ENCODE measurements at places on chromosomes 3 and 15.

DNA sequence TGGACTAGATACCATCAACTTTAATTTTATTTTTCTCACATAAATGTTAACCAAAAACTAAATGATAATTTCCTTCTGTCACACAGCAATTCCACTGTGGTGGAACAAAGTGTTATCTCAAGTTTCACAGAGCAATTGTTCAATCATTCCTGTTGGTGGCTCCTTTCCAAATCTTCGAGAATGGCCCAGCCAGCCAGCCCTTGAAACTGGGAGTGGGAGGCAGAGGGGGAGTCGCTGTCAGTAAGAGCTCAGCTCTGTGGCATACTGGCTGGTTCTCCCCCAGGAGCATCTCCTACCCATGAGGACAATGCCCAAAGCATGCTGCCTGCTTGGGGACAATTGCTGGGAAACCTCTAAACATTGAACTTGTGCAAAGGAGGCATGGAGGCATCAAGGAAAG, 47.7 kb downstream of the MECOM start:
- no peak for DNase-seq

DNA sequence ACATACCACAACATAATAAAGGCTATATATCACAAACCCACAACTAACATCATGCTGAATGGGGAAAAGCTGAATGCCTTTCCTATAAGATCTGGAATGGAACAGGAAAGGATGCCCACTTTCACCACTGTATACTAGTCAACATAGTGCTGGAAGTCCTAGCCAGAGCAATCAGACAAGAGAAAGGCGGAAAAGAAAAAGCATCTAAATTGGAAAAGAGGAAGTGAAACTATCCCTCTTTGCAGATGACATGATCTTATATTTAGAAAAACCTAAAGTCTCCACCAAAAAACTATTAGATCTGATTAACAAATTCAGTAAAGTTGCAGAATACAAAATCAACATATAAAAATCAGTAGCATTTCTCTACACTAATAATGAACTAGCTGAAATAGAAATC, 14.6 kb upstream of the PIK3CA start:
- no peak for DNase-seq

GRCh38 chr3:184126006-184126405, 9.2 kb upstream of the EIF2B5 start:
- DNase-seq = no peak

- DNase-seq = no peak
Observed at GRCh38 chr15:93072011-93072410, 17.0 kb downstream of the RGMA start.

DNA sequence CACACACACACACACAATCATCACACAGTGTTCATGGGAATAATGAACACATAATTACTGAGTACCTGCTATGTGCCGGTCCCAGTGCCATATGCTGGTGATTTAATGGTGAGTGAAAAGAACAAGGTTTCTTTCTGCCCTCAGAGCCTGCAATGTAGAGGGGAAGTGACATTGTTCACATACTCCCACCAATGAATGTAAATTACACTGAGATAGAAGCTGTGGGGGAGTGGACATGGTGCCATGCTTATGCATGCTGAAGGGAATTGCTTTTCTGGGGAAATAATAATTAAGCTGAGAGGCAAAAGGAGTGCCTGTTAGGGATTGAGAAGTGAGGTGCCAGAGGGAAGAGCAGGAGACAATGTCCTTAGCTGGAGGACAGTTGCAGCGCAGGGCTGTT, 175.1 kb downstream of the MFSD1 start:
- DNase-seq = no peak

DNA sequence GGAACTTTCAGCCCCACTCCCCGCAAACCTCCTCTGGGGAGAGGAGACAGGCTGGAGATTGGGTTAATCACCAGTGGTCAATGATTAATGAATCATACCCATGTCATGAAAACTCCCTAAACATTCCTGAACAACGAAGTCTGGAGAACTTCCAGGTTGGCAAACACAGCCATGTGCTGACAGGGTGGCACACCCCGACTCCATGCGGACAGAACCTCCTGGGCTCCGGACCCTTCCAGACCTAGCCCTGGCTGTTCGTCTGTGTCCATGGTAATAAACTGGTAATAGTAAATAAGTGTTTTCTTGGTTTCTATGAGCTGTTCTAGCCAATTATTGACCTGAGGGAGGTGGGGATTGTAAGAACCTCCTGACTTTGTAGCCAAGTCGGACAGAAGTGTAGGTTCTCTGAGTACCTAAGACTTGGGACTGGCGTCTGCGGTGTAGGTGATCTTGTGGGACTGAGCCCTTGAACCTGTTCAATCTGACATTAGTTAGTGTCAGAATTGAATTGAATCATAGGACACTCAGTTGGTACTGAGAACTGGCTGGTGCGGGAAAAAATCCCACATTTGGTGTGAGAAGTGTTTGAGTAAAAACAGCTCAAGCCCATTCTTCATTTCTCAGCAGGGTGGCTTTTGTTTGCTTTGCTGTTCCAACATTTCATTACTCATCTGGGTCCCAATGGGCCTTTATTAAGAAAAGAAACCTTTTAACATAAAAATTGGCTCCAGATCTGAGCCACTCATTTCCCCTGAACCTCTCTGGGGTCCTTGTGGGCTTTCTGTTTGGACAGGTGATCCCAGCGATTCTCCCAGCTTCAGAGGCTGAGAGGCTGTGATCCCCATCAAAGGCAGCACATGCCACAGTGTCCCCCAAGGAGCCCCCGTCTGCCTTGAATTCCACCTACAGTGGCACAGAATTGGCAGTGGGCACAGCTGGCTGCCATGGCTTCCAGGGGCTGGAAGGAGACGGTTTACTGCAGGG, 151.0 kb downstream of the TJP1 start:
- DNase-seq = no peak

DNA sequence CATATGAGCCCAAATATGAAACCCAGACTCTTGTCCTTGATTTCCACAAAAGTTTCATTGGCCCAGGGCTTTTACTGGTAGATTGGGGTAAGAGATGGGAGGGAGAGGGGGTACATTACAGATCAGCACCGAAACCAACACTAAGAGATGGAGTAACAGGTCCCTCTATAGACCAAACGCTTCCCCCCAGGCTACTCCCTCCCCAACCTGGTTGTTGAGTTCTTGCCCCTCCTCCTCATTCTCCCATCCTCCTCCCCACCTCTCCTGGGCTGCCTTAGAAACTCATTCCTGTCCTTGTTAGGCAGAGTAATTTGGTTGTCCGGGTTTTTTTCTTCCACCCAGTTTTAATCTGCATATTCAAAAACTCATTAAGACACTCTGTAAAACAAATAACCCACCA, 74.1 kb downstream of the MESD start:
- no peak for DNase-seq

- no peak for DNase-seq
Observed at GRCh38 chr3:138381413-138381901, 33.1 kb downstream of the MRAS start.

- no peak for DNase-seq
Observed at GRCh38 chr3:157219215-157219614, 59.3 kb upstream of the CCNL1 start.

DNA sequence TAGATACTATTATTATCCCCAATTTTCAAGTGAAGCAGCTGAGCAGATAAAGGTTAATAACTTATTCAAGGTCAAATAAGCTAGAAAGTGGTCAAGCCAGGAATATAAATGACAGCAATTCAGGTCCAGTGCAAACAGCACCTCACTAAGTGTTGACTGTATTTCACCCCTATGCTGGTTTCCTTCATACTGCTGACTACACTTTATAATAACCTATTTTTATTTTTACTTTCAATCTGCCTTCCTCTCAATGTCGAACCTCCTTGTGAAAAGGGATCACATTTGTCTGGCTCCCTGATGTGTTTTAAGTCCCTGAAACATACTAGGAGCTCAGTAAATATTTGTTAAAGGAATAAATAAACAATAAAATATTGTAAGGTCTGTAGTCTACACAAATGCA, 146.1 kb downstream of the NAALADL2 start:
- DNase-seq = no peak

GRCh38 chr15:60656041-60656440, 177.1 kb upstream of the ICE2 start:
- DNase-seq = no peak

DNA sequence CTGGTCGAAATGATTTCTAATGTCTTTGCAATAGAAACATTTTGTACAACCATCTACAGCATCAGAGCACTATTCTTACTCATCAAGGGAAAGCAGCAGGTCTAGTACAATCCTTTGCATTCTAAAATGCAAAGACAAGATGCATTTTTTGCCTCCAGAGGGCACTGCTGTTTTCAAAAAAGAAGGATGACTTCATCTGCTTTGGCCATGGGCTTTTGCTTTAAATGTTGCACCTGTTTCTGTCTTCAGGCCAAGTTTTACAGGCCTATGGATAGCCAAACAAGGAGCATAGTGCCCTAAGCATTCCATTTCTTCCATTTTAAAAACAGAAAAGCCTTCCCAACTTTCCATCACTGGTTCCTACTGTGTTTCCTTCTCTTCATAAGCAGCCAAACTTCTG, 3.4 kb downstream of the PARP9 start:
- peak; percentile 72 for DNase-seq

DNA sequence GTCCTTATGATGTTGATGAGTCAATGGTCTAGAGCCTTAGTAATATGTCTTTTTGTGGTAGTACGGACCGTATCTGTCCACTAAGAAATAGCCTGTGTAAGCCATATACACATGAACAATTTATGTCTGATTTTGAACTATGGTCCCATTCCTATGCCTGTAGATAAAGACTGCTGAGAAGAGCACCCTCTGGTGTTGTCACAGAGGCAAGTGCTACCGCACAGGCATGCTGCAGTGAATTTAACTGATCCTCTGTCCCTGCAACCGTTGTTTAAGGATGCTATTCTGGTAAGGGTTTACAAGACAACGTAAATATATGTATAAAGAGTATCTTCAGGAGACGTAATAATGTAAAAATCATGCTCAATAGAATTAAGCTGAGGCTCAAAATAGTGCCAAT, 170.7 kb downstream of the UBE3A start:
- no peak for DNase-seq

GRCh38 chr3:100457811-100458210, 34.6 kb upstream of the TMEM45A start:
- no peak for DNase-seq

DNA sequence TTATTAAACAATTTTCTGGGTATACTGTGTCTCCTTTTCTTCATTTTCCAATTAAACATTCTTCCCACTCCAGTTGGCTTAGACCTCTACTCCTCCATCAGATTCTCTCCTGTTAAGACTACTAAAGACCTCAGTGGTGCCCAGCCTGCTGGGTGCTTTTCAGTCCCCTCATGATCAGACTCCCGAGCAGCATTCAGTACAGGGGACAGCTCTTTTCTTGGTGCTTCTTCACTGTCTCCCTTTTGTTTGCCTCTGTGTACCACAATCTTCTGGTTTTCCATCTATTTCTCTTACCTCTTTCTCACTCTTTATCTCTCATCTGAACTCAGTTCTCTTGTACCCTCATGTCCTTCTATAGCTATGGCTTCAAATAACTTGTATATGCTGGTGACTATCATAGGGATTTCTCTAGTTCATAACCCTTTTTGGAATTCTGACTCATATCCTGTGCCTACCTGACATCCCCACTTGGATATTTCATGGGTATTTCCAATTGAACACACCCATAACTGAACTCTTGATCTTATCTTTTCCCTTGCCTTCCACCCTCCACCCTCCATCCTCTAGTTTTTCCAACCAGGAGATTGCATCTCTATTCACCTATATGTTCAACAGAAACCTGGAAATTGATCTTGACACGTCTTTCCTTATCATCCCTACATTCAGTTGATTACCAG, 55.6 kb upstream of the ABHD10 start:
- DNase-seq = no peak

DNA sequence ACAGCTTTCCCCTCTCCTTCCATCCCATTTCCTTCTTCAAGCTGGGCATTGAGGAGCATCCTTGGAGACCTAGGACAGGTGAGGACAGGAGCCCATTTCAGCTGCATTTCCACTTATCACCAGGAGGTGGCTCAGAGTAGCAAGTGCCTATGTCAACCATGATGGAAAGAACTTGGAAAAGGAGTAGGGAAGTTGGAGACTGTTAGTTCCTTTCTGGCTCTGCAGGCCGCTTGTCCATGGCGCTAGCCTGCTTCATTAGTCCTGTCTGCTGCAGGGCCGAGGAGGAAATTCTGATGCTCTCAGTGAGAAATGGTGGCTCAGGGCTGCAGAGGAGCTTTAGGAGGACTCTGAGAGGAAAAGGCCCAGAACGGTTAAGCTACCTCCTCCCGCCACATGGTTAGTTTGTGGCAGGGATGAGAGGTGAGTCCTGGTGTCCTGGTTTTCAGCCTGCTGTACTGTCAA, 7.0 kb upstream of the CD276 start:
- peak; percentile 51 for DNase-seq

DNA sequence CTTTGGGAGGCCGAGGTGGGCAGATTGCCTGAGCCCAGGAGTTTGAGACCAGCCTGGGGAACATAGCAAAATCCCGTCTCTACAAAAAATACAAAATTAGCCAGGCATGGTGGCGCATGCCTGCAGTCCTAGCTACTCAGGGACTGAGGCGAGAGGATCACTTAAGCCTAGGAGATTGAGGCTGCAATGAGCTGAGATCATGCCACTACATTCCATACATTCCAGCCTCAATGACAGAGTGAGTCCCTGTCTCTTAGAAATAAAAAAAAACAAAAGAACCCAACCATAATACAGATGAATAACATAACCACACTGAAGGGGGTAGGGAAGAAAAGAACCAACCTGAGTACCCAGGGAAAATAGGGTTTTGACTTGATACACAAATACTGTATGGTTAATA, 19.7 kb upstream of the CGNL1 start:
- no peak for DNase-seq

DNA sequence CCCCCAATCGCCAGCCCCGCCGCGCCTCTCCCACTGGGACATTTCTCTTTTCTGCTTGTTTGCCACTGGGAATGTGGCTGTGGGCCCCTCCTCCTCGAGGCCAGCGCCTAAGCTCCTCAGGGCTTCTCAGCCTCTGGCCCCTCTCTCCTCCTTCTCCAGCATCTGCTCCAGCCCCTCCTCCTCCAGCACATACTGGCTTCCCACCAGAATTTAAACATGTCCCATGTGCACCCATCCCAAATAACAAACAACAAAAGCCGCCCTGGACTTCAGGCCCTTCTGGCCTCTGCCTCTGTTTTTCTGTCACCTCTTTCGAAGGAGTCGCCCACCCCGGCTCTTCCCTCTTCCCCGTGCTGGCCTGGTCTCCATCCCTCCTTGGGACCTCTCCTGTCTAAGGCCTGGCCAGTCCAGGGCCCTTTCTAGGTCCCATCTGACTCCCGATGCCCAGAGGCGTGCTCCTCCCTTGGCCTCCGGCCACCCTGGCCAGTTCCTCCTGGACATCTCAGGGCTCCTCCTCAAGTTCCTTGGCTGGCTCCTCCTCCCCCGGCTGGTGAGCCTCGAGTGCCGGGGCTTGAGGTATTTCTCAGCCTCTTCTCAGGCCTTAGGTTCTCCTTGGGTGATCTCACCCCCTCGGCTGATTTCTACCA, 94.6 kb upstream of the SLC6A6 start:
- no peak for DNase-seq

Measured in activated CD4-positive, alpha-beta T cell treated with anti-CD3 and anti-CD28 coated beads, Interleukin-2, Interleukin-4, amounts not matched to agents 100 ng/mL and 50 ng/mL, durations not matched to agents 16 hours and 8 hours (primary cell).